Smooth muscle cell of bladder (primary cell): ENCODE measurements at places on chromosomes 7 and 10. TPM values are rescaled to one million over a fixed set of nuclear protein-coding genes. Genes with fewer than 3 reads are reported as not detected.

RGR gene
- total RNA-seq: not detected in 2 replicates

MRM2 gene
- 12.9 and 17.2 TPM in 2 replicates for total RNA-seq

SLC16A12 gene
- total RNA-seq: not detected in 2 replicates

FAM171A1 gene
- total RNA-seq: 10.7 and 19.3 TPM in 2 replicates

LIPN gene
- not detected in 2 replicates for total RNA-seq

SVOPL gene
- total RNA-seq: not detected in 2 replicates

OR9A2 gene
- total RNA-seq: not detected in 2 replicates

MKX gene
- 0.28 and 0.57 TPM in 2 replicates for total RNA-seq

PLEKHS1 gene
- total RNA-seq: 0.09 TPM in 1 of 2 replicates, not detected in the other

ECHS1 gene
- 57.0 and 70.7 TPM in 2 replicates for total RNA-seq

AS3MT gene
- 6.1 and 13.0 TPM in 2 replicates for total RNA-seq

C10orf67 gene
- total RNA-seq: 0.14 TPM in 1 of 2 replicates, not detected in the other

MLXIPL gene
- 0.37 and 0.57 TPM in 2 replicates for total RNA-seq

ATRNL1 gene
- total RNA-seq: under 0.01 and 0.18 TPM in 2 replicates

ZNF727 gene
- 0.28 TPM in 2 replicates for total RNA-seq

ZNF804B gene
- total RNA-seq: not detected in 2 replicates

BAIAP2L1 gene
- 1.3 and 1.4 TPM in 2 replicates for total RNA-seq

SLC18A3 gene
- not detected in 2 replicates for total RNA-seq

SAMD9 gene
- 7.4 and 10.2 TPM in 2 replicates for total RNA-seq

DNAH11 gene
- 0.28 and 0.46 TPM in 2 replicates for total RNA-seq

AGAP6 gene
- total RNA-seq: 1.7 and 2.0 TPM in 2 replicates

GFRA1 gene
- 1.6 and 2.7 TPM in 2 replicates for total RNA-seq
